Cerebellar cortex (tissue), 1 donor: ENCODE measurements at places on chromosomes 7 and 10.
A peak's percentile ranks its signal among the peaks of the same experiment; 100 is the strongest.

DNA sequence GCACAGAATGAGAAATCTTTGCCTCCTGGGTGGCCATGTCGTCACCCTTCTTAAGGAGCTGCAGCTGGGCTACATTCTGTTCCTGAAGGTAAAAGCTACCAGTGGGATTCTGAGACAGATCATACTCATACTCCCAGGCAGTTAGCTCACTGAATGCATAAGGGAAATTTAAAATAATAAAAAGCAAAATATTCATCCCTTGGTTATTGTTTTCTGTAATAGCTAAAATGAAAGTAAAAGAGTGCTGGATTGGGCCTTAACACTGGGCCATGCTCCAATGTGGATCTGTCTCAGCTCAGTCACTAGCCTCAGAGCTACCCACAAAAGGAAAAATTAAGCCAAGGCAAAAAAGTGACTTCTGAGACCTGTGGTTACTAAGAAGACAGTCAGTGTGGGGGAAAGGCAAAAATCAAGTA is 8.9 kb upstream of the DYNC2I1 start:
- DNase-seq = no peak

DNA sequence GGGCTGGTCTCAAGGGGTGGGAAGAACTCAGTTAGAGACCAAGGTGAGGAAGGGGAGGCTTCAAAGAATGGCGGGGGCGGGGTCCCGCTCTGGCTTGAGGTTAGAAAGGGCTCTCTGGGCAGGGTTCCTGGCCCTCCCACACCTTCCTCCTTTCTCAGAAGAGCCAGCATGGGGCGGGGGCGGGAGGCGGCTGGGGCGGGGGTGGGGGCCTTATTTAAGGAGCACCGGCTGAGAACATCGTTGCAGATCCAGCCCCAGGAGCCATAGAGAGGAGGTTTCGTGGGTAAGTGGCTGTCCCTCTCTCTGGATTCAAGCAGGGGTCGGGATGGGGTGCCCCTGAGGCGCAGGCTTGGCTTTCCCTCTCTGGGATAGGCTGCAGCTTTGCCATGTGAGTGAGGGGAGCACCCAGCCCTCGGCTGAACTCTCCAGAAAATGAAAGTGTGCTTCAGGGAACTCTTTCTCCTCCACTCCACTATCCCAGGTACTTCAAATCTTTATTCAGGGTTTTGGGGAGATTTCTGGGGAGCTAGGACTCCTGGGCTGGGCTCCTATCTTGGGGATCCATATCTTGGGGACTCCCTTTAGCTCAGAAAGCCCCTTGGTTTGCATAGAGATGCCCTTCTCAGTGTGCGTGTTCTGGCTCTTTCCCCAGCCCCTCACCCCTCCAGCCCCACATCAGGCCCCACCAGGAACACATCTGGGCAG is 3.3 kb upstream of the CUEDC2 start:
- DNase-seq = no peak

GRCh38 chr10:133346413-133346812 is 760 bp upstream of the PRAP1 start:
- DNase-seq = no peak

DNA sequence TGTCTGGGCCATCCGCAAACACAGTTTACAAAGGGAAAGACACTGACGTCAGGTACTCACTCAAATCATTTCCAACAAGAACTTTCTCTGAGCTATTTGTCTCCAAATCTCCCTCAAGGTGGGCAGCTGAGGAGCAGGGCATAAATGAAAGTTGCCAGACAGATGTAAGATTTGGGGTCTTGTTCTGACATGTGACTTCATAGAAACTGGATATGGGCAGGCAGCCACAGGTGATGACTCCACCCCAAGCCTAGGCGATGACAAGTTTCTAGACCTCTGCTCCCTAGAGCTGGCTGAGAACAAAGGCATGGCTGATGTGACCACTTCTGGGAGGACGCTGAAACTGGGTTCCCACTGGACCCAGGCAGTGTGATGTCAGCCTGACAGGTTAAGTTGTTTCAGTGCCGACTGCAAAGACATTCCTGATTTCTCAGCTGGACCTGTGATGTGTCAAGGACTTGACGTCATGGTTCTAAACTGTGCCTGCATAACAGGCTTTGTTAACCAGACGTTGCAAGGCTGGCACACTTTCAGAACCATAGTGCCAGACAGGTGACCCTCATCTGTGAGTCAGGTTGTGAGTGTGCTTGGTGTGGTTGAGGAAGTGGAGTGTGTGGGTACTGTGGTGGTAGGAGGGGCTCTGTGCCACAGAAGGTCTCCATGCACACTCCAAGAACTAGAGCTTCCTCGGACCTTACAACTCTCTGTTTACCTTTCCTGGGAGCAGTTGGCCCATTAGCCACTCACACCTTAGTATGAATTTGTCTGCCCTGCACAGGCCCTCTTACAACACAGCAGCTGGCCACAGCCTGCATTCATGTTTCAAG is 39.9 kb upstream of the EBF3 start:
- DNase-seq = no peak

GRCh38 chr10:92573091-92573797 is 649 bp downstream of the IDE start:
- DNase-seq = peak; percentile 38

- DNase-seq = no peak
Measured at GRCh38 chr10:78910476-78910875, 158.3 kb upstream of the ZMIZ1 start.

- DNase-seq = peak; percentile 57
Measured at GRCh38 chr7:158252081-158252836, 335.4 kb downstream of the PTPRN2 start.

DNA sequence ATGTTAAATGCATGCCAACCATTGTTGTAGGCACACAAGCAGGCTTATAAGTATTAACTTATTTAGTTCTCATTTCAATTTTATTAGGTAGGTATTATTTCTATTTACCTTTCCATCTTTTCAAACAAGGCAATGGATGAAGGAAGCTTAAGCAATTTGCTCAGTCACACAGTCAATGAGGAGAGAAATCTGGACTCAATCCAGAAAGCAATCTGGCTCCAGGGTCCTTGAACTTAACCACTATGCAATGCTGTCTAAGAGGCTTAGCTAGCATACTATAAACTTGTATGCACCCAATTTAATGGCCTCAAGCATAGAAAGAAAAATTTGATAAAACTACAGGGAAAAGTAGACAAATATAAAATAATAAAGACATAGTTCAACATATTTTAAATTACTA is 88.6 kb downstream of the VWDE start:
- DNase-seq = no peak

DNA sequence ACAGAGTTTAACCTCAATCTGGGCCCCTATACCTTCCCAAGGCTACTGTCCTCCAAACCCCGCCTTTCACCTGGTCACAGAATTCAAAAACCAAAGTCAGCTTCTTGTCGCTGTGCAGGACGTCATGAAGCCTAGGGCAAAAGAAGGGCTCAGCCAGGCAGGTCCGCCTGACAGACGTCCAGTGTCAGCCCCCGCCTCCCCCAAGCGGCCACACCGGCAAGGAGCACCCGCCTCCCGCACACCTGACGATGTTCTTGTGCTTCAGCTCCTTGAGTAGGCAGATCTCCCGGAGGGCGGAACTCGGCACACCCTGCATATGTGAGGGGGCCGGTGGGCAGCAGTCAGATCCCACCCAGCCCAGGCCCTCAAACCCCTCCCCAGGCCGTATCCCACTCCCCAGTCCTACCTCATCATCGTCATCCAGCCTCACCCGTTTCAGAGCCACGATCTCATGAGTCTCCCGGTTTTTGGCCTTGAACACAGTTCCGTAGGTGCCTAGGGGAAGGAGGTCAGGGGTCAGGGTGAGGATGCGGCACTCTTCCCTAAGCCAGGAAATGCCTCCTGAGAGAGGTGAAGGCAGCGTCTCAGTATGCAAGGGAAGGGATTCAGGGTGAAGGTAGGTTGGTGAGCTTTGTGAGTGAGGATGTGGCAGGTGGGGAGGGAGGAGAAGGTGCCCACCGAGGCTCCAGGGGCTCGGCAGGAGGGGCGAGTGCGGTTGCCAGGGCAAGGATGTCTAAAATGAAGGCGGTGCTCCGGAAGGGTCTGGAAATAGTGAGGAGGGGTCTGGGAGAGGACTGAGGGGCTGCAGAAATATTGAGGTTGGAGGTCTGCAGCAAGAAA is 811 bp downstream of the CDK5 start:
- peak; percentile 24 for DNase-seq

- DNase-seq = no peak
Measured at GRCh38 chr10:117152668-117153067, 14.6 kb upstream of the VAX1 start.

GRCh38 chr7:154212861-154213260 is 160.7 kb downstream of the DPP6 start:
- DNase-seq = peak; percentile 86

DNA sequence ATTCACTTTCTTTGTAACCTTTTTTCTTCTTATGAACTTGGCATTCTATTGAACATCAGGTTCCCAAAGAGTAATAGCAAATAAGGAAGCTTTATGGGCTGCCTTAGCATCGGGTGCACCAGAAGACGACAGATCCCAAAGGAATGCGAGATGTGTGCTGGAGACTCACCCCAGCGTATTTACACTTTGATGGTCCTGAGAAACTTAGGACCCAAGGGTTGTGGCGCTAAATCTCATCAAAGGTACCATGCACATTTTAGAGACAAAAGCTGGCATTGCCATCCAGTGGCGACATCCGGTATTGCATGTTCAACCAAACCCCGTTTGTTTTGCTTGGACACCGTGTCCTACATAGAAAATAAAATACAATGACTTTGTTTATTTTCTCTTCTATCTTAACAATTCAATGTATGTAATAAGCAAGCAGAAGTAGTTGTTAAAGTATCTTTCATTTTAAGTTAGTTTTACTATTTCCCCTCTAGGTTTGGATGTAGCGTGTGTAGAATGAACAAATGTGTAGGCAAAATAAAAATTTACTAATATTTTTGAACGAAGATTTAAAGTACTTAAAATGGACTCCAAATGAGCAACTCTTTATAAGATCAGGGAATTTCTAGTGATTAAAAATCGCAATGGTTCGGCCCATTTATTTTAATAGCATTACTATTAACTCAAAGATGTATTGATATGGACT is 1154.8 kb downstream of the GATA3 start:
- peak; percentile 75 for DNase-seq

DNA sequence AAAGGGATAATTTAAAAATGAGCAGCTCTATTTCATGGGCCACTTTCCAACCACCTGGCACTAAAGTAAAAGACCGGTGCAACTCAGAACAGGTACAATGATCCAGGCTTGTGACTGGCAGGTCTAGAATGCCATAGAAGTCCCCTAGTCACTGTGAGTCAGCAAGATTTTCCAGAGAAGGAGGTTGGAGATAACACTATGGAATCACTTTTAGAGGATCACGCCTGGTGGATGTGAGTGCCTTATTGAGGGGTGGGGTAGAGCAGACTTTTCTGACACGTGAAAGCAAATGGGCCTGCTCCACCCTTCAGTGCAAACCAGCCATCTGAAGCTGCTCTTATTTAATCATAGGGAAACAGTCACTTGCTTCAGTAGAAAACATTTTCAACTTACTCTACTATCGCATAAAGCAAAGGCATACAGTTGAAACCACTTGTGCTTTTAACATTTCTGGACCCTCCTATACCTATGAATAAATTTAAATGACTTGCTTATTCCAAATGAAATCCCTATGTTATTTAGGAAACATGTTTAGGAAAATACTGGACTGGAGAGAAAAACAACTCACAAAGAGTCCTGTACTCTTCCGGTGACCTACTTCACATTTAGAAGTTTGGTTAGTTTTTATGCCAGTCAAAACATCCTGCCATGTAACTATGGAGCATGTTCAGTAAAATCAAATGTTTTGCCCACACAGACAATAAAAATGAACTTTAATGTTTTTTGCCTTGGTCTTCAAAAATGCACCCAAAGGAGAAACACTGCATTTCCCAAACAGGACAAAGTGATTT is 21.5 kb upstream of the AKR1C1 start:
- DNase-seq = no peak

GRCh38 chr10:66259836-66260235 is 666.0 kb upstream of the LRRTM3 start:
- no peak for DNase-seq

GRCh38 chr7:50266635-50267386 is 37.7 kb upstream of the IKZF1 start:
- no peak for DNase-seq

GRCh38 chr7:134532954-134533218 is 5.5 kb downstream of the AKR1B10 start:
- DNase-seq = no peak

DNA sequence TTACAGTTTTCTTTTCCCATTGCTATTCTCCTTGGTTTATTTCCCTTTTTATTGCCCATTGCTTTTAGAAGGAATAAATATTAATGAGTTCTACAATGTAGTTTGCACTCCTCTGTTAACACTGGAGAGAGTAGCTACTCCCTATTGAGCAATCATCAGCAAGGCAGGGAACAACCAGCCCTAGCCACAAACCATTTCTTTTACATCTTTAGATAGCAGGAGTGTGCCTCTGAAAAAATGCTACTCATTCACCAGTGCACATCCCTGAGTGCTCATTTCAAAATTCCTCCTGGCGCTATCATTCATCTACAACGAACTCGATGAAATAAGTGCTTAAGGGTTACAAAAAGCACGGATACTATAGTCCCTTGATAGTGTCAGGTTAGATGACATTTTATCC is 252.9 kb downstream of the THSD7A start:
- no peak for DNase-seq

DNA sequence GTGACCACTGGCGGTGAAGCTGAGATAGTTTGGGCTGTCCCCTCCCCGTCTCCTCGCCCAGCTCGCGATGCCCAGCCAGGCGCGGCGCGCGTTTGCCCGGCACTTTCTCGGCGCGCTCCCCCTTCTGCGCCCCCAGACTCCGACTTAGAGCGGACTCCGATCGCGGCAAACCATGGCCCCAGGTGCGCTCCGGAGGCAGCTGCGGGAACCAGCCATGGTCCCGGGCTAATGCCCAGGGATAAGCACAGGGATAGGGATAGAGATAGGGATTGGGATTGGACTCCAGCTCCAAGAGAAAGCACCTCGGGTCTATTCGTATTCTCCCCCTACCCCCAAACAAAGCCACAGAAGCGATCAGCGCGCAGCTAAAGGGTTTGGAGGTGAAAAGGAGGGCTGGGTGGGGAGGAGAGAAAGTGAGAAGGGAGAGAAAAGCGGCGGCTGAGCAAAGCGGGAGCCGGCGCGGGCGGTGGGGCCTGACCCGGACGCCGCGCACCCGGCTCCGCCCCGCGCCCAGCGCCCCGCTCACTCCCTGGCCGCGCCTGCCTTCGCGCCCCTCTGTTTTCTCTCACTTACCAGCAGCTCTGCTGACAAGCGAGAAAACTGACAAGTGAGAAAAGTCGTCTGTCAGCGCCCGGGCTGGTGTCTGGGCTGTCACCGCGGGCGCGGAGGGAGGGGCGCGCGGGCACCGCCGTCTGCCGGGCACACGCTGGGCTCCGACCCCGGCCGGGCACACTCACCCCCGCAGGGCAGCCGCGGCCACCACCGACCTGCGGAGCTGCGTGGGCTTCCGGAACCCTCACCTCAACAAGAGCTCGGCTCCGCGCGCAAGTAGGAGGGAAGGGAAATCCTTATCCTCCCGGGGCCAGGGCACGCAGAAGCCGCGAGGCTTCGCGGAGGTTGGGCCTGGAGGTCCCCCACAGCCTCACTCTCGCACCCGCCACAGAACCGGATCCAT is at the start of gene PDE1C:
TSS of gene PDE1C (minus strand) at position 2 of the 955 bp plus-strand sequence.
- DNase-seq = no peak

DNA sequence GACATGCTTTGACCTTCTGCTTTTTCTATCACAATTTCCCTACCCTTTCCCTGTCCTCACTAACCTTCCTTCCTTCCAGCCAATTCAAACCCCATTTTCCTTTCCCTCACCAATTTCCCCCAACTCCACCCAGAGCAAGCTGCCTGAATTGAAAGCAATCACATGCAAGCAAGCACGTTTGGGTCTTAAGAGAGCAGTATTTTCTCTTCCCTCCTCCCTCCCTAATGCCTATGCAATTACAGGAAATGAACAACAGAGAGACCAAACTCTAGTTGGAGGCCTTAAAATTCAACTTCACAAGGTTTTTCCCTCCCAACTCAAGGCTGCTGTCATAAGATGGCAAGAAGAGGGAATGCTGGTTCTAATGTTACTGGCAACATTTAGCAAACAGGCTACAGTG is 117.2 kb downstream of the MYOF start:
- no peak for DNase-seq
